Mammary epithelial cell (primary cell): ENCODE measurements at places on chromosomes 6 and 20.

GRCh38 chr6:125747589-125748405, 1.6 kb upstream of the HEY2 start:
- DNase-seq: peak; percentile 48

- no peak for DNase-seq
Observed at GRCh38 chr20:45289942-45290676, 16.5 kb upstream of the RBPJL start.

GRCh38 chr6:157869673-157870302, 46.7 kb downstream of the SNX9 start:
- no peak for DNase-seq

DNA sequence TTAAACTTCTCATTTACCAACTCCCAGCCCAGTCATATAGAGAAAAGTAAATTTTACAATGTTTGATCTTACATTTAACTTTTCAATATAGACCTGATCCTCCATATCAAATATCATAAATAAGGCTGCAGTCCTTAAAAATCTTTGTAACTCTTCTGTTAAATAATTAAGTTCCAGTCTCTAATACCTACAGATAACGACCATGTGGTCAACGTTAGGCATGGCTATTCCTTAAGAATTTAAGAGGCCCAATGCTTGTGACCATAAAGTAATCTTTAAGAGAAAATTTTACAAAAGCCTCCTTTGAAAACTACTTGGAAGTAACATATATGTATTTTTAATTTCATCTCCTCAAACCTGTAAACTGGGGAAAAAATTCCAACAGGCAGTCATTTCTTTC, 1.6 kb downstream of the FBXO5 start:
- no peak for DNase-seq

DNA sequence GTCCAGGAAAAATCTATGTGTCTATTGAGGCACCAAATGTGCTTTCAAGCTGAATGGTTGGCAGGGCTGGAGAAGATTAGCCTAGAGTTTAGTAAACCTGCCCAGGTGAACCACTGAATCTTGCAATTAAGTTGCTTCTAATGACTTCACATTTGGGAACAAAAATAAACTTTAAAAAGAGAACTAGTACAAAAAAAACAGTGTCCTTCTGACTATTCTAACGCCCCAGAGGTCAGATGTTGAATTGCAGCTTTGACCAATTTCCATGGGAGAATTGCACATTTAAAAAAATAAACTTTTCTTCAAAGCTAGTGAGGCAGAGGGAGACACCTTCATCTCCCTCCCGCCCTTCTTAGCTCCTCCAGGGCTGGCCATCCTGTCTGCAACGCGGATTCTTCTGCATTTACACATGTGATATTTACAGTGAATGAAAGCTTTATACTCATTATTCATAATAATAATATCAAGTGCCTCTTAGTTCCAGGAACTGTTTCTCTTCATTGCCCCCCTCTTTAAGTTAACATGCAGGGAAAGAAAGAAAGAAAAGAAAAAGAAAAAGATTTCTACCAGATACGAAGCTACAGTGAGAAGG, 270.2 kb downstream of the SMOC2 start:
- DNase-seq: no peak

GRCh38 chr6:11869672-11870340, 91.2 kb upstream of the ADTRP start:
- no peak for DNase-seq

DNA sequence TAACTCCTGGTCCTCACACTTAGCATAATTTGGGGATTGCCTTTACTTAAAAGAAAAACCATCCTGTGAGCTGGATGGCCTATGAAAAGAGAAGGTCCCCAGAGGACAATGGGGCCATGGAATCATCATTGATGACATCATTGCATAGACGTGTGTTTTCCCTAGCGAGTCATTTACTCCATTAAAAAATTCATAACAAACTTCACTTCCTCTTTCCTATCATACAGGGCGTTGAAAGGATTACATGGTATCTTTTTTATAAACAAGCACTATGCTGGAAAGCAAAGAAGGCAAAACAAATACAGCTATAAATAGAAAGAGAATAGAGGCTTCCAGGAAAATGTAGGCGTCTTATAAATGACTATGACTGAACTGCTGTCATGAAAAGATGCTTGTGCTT, 11.3 kb upstream of the COL12A1 start:
- DNase-seq: peak; percentile 62

GRCh38 chr6:5869676-5870075, 137.0 kb downstream of the NRN1 start:
- DNase-seq: no peak

DNA sequence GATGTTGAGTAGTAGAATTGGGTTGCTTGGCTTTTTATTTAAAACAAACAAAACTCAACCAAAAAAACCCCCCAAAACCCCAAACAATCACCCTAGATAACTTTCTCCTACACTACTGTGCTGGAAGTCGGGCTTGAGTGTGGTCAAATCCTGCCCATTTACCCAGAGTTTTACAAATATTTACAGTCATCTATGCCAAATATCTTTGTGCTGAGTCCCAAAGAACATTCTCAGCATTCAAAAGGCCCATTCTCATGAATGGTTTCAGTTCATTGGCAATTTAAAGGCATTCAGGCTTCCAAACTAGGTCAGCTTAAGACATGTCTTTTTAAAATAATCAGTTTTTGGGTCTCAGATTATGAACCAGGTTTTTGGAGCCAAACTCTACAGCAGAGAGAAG, 1.8 kb downstream of the RNF144B start:
- peak; percentile 77 for DNase-seq

- no peak for DNase-seq
Observed at GRCh38 chr6:74892091-74892490, 313.8 kb downstream of the COL12A1 start.

DNA sequence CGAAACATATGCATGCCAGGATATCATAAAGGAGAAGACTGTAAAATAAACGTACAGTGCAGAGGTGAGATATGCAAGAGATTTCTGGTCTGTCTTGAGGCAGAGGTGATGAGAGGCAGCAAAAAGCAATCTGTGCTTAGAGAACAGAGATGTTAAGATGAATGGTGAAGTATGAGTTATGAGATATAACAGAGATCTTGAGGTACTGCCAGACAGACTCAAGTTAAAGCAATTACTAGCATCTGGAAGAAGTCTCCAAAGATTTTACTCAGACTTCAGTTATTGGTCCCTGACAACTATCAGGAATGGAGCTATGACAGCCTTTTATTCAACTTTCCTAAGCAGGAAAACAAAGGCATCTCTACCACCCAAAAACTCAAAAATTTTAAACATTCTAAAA, 122.8 kb upstream of the DST start:
- DNase-seq: no peak

DNA sequence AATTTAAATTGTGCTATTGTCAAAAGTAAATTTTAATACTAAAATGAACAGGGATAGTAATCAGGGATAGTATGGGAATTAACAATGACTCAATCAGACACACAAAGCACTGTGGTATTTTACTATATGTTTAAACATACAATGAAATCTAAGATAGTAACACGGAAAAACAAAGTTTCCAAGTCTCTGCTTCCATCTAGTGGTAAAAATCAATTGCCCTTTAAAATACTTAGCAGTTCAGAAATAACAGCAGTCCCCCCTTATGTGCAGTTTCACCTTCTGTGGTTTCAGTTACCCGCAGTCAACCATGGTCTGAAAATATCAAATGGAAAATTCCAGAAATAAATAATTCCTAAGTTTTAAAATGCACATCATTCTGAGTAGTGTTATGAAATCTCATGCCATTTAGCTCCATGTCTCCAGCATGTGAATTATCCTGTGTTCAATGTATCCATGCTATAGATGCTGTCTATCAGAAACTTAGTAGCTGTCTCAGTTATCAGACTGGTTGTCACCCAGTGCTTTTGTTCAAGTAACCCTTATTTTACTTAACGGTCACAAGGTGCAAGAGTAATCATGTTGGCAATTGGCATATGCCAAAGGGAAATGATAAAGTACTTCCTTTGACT, 58.5 kb downstream of the AHI1 start:
- peak; percentile 14 for DNase-seq

- peak; percentile 72 for DNase-seq
Observed at GRCh38 chr6:99013145-99013544, 65.4 kb upstream of the FBXL4 start.

DNA sequence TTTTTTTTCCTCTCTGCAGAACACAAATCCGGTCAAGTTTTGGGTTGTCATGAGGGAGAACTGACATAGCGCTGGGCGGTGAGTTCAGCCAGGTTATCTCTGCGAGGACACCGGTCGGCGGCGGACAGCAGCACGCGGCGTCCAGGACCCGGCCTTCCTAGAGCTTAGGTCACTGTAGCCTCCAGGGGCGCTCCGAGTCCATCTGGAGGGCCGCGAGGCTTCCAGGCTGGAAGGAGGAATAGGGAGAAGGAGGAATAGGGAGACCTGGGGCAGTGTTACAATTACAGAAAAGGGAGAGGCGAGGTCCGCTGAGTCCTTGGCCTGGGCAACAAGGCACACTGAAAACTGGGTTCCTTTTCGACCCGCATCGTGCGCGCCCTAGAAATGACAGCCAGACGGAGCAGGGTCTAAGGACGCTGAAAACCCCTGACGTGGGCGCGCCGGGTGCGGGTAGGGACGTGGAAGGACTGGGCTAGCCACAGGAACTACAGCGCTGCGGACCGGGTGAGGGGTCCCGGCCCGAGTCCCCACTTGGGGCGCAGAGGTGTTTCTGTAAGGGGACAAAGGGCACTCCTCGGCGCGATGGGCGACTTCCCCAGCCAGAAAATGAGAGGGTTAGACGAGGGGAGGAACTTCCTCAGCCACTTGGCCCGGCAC, 536 bp upstream of the FNDC1 start:
- no peak for DNase-seq

DNA sequence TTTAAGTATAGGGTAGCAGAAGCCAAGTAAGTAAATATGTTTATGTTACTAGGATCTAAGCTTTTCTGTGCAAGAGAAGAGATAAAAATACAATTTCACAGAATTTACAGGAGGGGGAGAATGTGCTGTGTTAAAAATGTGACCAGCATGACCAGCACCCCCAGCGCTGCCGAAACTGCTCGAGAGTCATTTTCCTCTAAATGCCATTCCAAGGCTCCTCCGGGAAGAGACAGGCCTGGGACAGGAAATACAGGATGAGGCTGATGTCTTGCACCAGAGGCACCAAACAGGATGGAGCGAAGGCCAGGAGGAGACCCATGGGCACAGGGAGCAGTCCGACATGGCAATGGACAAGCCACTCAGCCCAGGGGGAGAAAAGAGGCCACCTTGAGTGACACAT, 21.1 kb downstream of the TAF4 start:
- no peak for DNase-seq

DNA sequence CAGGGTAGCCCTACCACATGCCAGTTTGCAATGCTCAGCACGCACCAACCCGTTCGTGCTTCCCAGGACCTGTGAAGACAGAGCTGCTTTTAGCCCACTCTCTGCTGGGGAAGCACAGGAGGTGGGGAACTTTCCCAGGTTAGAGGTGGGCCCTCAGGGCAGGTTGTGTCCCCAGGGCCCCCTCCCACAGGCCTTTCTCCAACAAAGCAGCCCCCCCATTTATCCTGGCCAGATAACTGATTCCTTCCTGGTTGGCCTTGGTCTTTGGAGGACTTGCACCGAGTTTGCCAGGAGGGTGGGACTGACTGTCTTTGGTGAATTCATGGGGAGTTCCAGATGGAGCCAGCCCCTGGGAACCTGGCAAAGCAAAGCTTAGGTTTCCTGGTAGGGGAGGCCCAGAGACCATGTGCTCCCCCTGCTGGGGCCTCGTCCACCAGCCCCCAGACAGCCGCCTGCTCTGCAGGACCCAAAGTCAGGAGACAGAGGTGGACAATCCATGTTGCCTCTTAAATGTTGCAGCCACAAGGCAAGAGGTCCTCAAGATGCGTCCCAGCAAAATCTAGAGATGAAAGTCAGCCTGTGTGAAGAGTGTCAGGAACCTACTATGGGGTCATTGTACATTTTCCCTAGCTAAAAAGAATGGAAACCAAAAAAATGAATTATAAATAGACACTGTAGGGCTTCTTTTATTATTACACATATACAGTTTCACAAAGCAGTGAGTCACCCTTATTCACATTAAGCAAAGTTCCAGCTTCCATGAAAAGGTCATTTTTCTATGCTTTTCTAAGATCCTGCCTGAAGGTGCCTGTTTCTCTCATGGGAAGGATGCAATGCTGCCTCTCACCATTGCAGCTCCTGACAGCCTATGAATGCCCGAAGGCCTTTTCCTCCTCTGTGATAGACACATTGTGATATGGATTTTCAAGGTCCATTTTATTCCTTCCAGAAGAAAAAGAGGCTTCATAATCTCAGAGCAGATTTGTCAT, 497.8 kb downstream of the PREX1 start:
- peak; percentile 14 for DNase-seq

DNA sequence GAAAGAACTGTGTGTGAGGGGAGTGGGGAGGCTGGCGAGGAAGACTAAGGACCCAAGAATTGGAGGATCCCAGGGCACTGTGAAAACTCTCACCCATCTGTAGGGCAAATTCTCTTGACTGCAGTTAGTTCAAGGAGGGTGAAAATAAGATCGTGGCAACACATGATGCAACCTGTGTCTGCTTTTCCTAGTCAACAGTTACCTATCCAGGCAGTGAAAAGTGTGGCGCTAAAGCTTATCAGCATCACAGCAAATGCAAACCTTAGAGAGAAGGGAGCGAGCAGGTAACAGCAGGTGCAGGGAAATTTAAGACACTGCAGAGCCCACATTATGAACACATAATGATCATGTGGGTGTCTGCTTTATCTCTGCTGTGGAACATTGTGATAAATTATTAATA, 97.7 kb upstream of the SGK1 start:
- DNase-seq: no peak

GRCh38 chr20:6169251-6169650, 46.4 kb upstream of the FERMT1 start:
- peak; percentile 40 for DNase-seq

DNA sequence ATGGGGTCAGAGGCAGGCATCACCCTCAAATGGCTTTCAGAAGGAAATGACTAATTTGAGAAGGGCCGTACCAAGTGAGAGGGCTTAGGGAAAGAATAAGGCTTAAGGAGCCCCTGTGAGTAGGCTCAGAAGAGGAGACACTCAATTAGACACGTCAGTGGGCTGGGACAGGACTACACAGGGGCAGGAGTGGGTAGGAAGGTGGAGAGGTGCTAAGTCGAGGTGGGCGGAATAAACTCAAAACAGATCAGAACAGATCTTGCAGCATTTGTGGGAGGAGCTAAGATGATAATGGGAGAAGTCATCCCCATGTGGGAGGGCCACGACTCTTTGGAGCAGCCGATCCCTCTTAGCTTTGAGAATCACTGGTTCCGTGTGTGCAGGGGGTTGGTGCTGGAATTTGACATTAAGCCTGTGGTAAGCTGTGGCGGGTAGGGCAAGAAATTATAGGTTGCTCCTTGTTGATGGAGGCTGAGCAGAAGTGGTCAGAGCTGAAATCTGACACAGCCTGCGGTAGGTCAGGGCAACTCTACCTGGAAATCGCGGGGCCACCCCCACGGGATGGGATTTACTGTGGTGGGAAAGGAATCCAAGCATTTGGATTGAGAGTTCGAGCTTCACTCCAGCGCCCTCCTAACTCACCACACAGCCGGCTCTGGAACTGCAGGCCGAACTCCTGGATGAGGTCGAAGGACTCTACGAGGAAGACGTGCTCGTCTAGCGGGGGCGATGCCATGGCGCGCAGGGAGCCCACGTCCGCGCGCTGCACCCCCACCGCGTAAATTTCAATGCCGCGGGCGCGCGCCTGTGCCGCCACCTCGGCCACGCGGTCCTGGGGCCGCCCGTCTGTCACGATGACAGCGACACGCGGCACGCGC, 2.8 kb upstream of the RBPJL start:
- no peak for DNase-seq

- DNase-seq: no peak
Observed at GRCh38 chr6:158408552-158409130, 96.4 kb downstream of the TULP4 start.
